ENCODE measurements at places on chromosomes 12 and 14. TPM values are rescaled to one million over a fixed set of nuclear protein-coding genes. Genes with fewer than 3 reads are reported as not detected.
A peak's percentile ranks its signal among the peaks of the same experiment; 100 is the strongest.

GRCh38 chr14:102824832-102825231, 47.6 kb downstream of the TRAF3 start:
- H3K36me3 ChIP-seq = no peaks in the 10 kb centered on the region
- no peak overlapping the region for H3K4me3 ChIP-seq
- peaks cover 4% of the 10 kb centered on the region for H3K4me1 ChIP-seq
- H3K27ac ChIP-seq = no peak overlapping the region
- no peaks in the 10 kb centered on the region for H3K27me3 ChIP-seq
- DNase-seq = no peak

DNA sequence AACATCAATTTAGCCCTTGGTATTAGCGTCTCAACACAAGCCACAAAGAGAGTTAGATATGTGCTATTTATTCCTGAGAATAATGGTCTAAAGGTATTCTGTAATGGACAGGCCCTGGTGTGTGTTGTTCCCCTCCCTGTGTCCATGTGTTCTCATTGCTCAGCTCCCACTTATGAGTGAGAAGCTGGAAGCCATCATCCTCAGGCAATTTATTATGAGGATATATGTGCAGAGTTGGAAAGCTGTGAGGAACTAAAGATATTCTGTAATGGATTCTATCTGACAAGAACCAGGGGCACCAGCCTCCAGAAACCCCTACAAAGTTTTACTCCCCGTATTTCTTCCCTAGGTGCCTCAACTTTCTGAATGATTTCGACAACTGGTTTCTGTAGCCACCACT, 210.8 kb downstream of the GRIN2B start:
- no peak overlapping the region for H3K27ac ChIP-seq
- DNase-seq = no peak
- no peaks in the 10 kb centered on the region for H3K36me3 ChIP-seq
- H3K4me3 ChIP-seq = no peak overlapping the region
- no peaks in the 10 kb centered on the region for H3K4me1 ChIP-seq

GRCh38 chr14:35993684-35993960, 167.5 kb downstream of the BRMS1L start:
- no peak for DNase-seq
- H3K27ac ChIP-seq = no peak overlapping the region
- H3K4me3 ChIP-seq = no peak overlapping the region

GRCh38 chr14:31307198-31307597, 99.6 kb upstream of the HECTD1 start:
- DNase-seq = no peak
- no peaks in the 10 kb centered on the region for H3K27me3 ChIP-seq
- H3K27ac ChIP-seq = no peak overlapping the region
- H3K4me1 ChIP-seq = no peaks in the 10 kb centered on the region
- H3K36me3 ChIP-seq = peaks cover 90% of the 10 kb centered on the region

DNA sequence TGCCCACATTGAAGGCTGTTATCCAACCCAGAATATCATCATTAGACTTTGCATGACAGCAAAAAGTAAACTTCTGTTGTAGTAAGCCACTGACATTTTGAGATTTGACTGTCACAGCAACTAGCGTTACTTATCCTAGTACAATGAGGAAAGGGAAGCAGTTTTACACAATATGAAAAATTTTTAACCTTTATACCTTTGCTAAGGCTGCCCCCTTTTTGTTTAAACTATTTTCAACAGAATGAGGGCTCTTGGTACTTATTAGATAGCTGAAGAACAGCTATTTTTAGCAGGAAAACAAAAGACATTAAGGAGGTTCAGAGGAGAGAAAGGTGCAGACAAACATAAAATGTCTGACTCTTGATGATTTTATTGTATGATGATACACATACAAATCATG, 23.4 kb upstream of the TMX1 start:
- no peaks in the 10 kb centered on the region for H3K4me1 ChIP-seq
- H3K27ac ChIP-seq = no peak overlapping the region
- DNase-seq = no peak
- H3K27me3 ChIP-seq = no peaks in the 10 kb centered on the region

DNA sequence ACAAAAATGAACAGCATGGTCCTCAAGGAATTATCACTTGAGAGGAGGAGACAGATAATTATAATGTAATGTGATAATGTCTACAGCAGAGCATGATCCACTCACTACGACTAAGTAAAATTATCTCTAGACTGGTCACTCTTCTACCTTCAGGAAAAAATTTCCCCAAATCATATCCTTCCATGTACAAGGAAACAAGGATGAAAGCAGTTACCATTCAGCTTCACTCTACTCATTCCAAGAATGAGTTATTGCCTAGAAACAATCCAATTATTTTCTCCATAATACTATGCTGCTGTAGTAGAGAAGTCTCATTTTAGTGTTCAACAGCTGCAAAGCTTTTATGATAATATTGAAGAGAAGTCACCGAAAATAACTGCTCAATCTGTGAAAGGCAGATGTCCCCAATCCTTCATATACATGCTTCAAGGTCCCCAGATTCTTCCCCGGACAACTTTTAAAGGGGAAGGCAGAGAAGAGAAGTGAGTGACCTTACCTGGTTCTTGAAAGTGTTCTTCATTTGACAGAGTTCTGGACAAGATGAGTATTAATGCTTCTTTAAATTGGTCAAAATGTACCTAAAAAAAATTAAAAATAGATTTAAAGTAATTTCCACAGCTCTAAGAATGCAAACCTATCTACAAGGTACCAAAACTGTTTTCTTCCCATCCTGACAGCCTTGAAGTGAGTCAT, 24.6 kb downstream of the NIN start:
- no peaks in the 10 kb centered on the region for H3K27me3 ChIP-seq
- DNase-seq = no peak
- no peaks in the 10 kb centered on the region for H3K36me3 ChIP-seq
- H3K4me3 ChIP-seq = no peak overlapping the region
- H3K4me1 ChIP-seq = no peaks in the 10 kb centered on the region

DNA sequence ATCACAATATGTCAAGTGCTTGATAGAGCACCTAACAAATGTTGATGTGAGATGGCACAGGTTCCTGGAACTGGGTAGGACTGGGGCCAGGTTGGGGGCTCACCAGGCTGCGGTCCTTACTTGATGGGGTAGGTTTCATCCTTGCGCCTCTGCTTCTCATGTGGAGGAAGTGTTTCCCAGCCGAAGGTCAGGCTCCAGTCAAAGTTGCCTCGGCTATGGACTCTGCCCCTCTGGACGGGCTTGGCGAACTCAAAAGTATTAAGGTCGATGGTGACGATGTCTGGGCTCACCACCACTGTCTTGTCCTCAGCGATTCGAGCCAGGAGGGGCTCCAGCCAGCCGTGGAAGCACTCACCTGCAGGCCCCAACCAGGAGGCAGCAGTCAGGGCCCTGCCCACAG, 17.5 kb upstream of the CELA1 start:
- no peaks in the 10 kb centered on the region for H3K27me3 ChIP-seq
- no peaks in the 10 kb centered on the region for H3K36me3 ChIP-seq
- no peak for DNase-seq
- H3K4me3 ChIP-seq = no peak overlapping the region
- no peak overlapping the region for H3K27ac ChIP-seq

DNA sequence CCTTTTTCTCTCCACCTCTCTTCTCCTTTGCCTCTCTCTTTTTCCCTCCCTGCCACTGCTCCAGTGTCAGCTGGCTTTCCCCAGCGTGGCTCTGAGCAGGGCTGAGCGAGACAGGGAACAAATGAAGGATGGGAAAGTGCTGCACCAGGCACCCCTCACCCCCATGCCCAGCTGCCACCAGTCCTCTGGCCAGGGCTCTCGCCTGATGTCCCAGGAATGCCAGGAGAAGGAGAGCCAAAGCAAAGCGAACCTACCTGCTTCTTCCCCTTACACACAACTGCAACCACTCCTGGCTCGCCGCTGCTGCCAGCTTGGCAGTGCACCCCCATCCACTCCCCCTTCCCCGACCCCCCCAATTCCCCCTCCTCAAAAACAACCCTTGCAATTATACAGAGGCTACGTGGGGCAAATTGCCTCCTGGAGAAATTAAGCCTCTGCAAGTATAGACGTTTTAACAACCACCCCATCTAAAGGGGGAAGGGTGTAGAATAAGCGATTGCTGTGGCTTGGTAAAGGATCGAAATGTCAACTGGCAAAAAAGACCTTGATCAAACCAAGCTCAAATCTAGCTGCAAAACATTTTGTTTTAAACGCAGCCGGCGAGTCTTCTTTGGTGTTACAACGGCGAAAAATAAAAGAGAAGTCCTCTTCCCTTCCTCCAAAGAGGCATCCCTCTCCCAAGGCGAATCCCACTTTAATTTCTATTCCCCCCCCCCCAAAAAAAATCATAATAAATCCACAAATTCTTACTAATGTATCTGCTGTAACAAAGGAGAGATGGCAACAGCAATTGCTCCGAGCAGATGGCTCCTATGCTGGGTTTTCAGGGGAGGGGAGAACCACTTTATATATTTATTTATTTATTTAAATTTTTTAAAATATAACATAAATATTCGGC, 2.9 kb downstream of the BCL11B start:
- no peaks in the 10 kb centered on the region for H3K36me3 ChIP-seq
- H3K4me3 ChIP-seq = peak overlapping the region; percentile 36
- H3K4me1 ChIP-seq = peaks cover 28% of the 10 kb centered on the region
- H3K27ac ChIP-seq = no peak overlapping the region

GRCh38 chr12:88132392-88132791, 9.5 kb downstream of the CEP290 start:
- no peaks in the 10 kb centered on the region for H3K27me3 ChIP-seq
- no peak overlapping the region for H3K4me3 ChIP-seq
- H3K36me3 ChIP-seq = peaks cover 27% of the 10 kb centered on the region
- H3K27ac ChIP-seq = no peak overlapping the region
- H3K4me1 ChIP-seq = no peaks in the 10 kb centered on the region

DNA sequence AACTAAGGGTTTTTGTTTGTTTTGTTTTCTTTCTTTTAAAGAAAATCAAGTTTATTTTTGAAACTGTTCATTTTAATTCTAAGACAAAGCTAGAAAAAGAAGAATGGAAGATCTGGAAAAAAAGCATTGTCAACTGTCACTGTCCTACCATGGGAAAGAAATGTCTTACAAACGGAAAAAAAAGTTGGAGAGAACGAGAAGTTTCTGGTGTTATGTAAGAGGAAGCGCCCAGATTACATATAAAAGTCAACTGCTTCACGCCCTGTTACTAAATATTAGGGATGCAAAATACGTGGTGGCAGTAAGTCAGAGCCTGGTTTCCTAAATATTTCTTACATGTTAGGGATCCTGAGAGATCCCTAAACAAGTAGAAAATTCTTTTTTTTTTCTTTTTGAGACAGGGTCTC, 14.3 kb upstream of the FBXL14 start:
- no peak overlapping the region for H3K4me3 ChIP-seq
- H3K4me1 ChIP-seq = peaks cover 18% of the 10 kb centered on the region
- no peaks in the 10 kb centered on the region for H3K36me3 ChIP-seq
- H3K27me3 ChIP-seq = no peaks in the 10 kb centered on the region
- no peak overlapping the region for H3K27ac ChIP-seq
- DNase-seq = no peak

- no peaks in the 10 kb centered on the region for H3K27me3 ChIP-seq
- peak; percentile 90 for DNase-seq
- peak within 1 kb of the TSS; percentile 94 for H3K27ac ChIP-seq
Measured at GRCh38 chr14:91113829-91114078, at the start of gene DGLUCY. Gene DGLUCY (plus strand): TSS chr14:91114073. CDS start chr14:91160295, 46,222 bp downstream.

GRCh38 chr12:128820723-128821432, 2.9 kb downstream of the SLC15A4 start:
- no peak overlapping the region for H3K4me3 ChIP-seq
- H3K27me3 ChIP-seq = no peaks in the 10 kb centered on the region

DNA sequence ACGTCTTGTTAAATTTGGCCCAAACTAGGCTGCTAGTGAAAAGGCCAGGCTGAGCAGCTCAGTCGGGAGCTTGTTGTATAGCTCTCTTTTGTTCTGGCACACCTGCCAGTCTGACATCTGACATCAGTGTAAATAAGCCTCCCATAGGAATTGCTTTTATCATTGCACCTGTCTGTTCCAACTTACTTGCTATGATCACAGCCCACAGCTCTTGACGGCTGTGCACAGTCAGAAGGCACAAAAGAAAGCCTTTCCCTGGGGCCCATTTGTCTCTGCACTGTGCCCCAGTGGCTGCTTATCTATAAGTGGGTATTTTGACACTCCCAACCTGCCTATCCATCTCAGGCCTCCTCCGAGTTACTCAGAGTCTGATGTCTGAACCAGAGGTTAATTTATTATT, 324.5 kb downstream of the NUAK1 start:
- peaks cover 3% of the 10 kb centered on the region for H3K4me1 ChIP-seq
- H3K27me3 ChIP-seq = no peaks in the 10 kb centered on the region
- no peak overlapping the region for H3K4me3 ChIP-seq
- H3K36me3 ChIP-seq = no peaks in the 10 kb centered on the region

- H3K36me3 ChIP-seq = no peaks in the 10 kb centered on the region
- H3K4me3 ChIP-seq = no peak overlapping the region
- H3K27me3 ChIP-seq = no peaks in the 10 kb centered on the region
- H3K27ac ChIP-seq = no peak overlapping the region
Measured at GRCh38 chr12:132360906-132361777, 31.8 kb upstream of the GALNT9 start.

- no peaks in the 10 kb centered on the region for H3K4me1 ChIP-seq
- H3K36me3 ChIP-seq = no peaks in the 10 kb centered on the region
- H3K4me3 ChIP-seq = no peak overlapping the region
- no peaks in the 10 kb centered on the region for H3K27me3 ChIP-seq
- no peak overlapping the region for H3K27ac ChIP-seq
Measured at GRCh38 chr12:77746096-77746495, 84.6 kb upstream of the NAV3 start.

GRCh38 chr14:57753821-57754220, 112.1 kb downstream of the SLC35F4 start:
- H3K27me3 ChIP-seq = no peaks in the 10 kb centered on the region
- H3K27ac ChIP-seq = no peak overlapping the region
- DNase-seq = no peak
- no peaks in the 10 kb centered on the region for H3K4me1 ChIP-seq
- no peaks in the 10 kb centered on the region for H3K36me3 ChIP-seq

DNA sequence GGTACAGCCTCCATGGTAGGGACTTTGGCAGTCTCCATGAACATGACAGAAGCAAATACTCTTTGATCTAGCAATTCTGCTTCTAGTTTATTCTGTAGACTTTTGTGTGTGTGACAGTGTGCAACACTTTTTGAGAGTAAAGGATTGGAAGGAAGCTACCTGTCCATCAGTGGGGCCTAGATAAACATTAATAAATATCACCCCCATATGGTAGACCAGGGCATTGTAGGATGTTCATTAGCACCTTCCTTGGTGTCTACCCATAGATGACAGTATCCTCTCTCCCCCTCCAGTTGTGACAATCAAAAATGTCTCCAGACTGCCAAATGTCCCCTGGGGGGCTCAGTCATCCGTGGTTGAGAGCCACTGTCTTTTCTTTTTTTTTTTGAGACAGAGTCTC, 10.8 kb downstream of the SNRNP35 start:
- H3K4me1 ChIP-seq = no peaks in the 10 kb centered on the region
- H3K27me3 ChIP-seq = no peaks in the 10 kb centered on the region
- no peak overlapping the region for H3K4me3 ChIP-seq
- peaks cover 50% of the 10 kb centered on the region for H3K36me3 ChIP-seq
- no peak overlapping the region for H3K27ac ChIP-seq
- no peak for DNase-seq

LUM gene
- 361 TPM for total RNA-seq

CLEC4E gene
- total RNA-seq = 16.8 TPM

ABCC9 gene
- total RNA-seq = 32.6 TPM
